ENCODE measurements at places on chromosomes 11 and 22. TPM values are rescaled to one million over a fixed set of nuclear protein-coding genes. Genes with fewer than 3 reads are reported as not detected.

LMO1 gene
- not detected for total RNA-seq

OR2AT4 gene
- total RNA-seq, result not detected

BAIAP2L2 gene
- total RNA-seq, result 3.3 TPM

DLG2 gene
- total RNA-seq, result 11.4 TPM

PANX3 gene
- total RNA-seq, result not detected

KRTAP5-8 gene
- total RNA-seq, result not detected

DNA sequence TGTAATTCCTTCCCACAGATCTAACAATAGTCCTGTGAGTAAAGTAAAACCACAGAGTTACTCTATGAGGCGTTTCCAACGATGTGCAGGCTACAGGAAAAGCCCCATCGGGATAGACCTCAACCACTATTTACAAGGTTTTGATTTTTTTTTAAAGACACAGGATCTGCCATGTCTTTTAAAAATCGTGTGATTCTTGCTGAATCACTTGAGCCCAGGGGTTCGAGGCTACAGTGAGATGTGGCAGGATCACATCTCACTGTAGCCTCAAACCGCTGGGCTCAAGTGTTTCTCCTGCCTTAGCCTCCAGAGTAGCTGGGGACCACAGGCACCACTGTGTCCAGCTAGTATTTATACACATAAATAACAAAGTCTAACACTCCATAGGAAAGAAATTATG is 7.8 kb downstream of the TAF1D start:
- no peak for DNase-seq

DNA sequence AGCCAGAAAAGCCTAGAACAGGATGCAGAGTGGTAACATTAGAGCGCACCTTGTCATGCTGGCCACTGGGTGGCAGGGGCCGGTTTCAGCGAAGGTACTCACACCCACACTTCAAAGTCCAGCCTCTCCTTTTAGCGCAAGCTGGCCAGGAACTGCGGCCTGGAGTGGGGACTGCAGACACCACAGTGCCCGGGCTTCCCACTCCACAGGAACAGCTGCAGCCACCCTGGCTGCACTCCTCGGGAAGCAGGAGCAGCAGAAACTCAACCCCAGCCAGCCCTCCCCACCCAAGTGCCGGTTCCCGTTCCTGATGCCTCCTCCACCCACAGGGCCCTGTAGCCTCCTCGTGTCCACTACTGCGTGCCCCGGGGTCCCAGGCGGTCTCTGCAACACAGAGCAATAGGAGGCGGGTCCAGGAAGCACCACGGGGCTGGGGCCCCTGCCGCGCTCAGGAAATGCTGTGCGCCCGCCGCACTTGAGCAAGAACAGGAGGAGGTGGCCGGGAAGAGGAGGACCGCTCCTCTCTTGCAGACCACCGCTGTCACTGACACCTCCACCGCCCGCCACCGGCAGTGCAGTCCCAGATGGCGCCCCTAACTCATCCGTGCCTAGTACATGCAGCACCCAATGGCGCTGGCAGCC is 2.2 kb downstream of the RFPL2 start:
- DNase-seq, result peak; percentile 85

- peak; percentile 57 for DNase-seq
Measured at GRCh38 chr11:69646493-69647389, 5.8 kb downstream of the CCND1 start.

DNA sequence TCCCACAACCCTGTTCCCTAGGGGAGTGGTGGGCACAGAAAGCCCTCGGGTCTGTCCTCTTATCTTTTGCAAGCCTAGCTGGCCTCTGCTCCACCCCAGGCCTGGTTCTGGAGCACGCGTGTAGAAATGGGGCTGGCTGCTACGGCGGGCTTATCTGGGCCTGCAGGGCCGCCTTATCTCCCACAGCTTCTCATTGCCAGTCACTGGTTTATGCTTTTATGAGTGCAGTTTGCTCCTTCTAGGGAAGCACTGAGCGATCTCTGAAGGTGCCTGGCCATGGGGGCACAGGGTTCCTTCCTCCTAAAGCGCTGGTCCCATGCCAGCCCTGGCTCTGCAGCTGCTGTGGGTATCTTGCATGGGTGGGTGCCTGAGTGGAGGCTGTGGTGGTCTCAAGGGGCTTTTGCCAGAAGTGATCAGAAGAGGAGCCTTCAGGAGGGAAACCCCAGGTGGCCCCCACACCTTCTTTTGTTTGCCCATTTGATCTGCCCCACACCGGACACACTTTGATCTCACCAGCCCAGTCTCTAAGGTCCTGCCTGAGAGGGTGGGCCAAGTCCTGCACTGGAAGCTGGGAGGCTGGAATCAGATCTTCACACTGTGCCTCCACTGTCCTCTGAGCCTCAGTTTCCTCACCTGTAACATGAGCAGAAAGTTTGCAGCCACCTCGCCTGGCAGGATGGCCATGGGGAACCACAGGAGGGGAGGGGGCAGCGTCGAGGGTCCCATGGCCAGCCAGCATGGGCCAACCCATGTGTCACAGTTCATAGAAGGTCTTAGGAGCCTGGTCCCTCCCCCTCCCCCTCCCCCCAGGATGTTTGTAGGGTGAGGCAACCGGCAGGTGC is 86.6 kb upstream of the FGF3 start:
- no peak for DNase-seq

DNA sequence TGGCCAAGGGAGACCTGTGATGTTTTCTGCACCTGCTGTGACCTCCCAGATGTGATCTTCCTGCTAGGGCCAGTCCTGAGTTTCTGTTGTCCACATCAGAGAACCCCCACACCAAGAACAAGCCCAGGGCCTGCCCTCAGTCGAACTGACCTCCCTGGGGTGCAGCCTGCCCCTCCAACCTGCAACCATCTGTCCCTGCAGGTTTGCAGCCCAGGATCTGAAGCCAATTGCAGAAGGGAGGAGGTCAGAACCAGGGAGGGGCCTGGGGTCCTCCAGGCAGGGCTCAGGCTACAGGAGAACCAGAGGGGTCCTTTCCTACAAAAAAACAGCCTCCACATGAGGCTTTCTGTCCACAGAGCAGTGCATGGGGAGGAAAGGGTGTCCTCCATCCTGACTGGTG is 807 bp downstream of the TRIM3 start:
- peak; percentile 57 for DNase-seq

DNA sequence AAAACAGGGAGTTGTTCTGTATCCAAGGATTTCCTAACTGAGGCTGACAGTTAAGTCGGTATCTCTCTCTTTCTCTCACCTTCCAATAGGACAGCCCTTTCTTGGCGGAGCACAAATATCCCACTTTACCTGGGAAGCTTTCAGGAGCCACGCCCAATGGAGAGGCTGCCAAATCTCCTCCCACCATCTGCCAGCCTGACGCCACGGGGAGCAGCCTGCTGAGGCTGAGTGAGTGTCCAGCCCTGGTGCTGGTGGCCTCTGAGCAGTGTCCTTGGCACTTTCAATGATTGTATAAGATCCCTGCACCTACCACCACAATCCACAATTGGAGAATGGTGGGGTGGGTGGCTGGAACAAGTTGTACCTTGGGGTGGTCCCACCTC is 33.7 kb downstream of the CYB5R2 start:
- peak; percentile 59 for DNase-seq

- DNase-seq, result no peak
Measured at GRCh38 chr11:8387141-8387540, 123.5 kb upstream of the LMO1 start.

GRCh38 chr22:44890416-44891292 is 119.2 kb downstream of the PHF21B start:
- peak; percentile 44 for DNase-seq

GRCh38 chr11:83671289-83671688 is 385.1 kb upstream of the CCDC90B start:
- DNase-seq, result no peak

- no peak for DNase-seq
Measured at GRCh38 chr11:129652835-129653234, 162.8 kb upstream of the TMEM45B start.

- DNase-seq, result peak; percentile 86
Measured at GRCh38 chr22:18987765-18988164, 51.7 kb upstream of the PRODH start.

- DNase-seq, result no peak
Measured at GRCh38 chr11:33560729-33561128, 139.9 kb downstream of the C11orf91 start.

- DNase-seq, result no peak
Measured at GRCh38 chr11:110095554-110095953, 2.4 kb downstream of the ZC3H12C start.

Measured in endodermal cell (in vitro differentiated cells).